ENCODE measurements at places on chromosomes 2 and 18. TPM values are rescaled to one million over a fixed set of nuclear protein-coding genes. Genes with fewer than 3 reads are reported as not detected.

HOXD3 gene
- 0.28 TPM for total RNA-seq

DNA sequence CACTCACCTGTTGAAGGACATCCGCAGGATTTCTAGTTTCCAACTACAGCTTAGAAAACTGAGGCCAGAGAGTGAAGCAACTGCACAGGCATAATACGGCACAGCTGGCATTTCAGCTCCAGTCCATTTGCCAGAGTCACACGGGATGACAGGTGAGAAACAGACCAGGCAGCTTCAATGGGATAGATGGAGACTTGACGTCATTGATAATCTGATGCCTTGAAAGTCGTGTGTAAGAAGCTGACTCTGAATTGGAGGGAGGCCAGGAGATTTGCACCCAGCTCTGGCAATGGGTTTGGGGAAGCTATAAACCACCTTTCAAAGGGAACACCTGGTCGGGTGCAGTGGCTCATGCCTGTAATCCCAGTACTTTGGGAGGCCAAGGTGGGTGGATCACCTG is 12.4 kb upstream of the DNMT3A start:
- H3K4me3 ChIP-seq: no peak overlapping the region
- no peaks in the 10 kb centered on the region for H3K4me1 ChIP-seq
- H3K27me3 ChIP-seq: no peaks in the 10 kb centered on the region
- DNase-seq: no peak

GRCh38 chr2:162212366-162212765 is 30.9 kb downstream of the FAP start:
- DNase-seq: no peak
- no peak overlapping the region for H3K27ac ChIP-seq
- no peaks in the 10 kb centered on the region for H3K4me1 ChIP-seq
- no peaks in the 10 kb centered on the region for H3K36me3 ChIP-seq

DNA sequence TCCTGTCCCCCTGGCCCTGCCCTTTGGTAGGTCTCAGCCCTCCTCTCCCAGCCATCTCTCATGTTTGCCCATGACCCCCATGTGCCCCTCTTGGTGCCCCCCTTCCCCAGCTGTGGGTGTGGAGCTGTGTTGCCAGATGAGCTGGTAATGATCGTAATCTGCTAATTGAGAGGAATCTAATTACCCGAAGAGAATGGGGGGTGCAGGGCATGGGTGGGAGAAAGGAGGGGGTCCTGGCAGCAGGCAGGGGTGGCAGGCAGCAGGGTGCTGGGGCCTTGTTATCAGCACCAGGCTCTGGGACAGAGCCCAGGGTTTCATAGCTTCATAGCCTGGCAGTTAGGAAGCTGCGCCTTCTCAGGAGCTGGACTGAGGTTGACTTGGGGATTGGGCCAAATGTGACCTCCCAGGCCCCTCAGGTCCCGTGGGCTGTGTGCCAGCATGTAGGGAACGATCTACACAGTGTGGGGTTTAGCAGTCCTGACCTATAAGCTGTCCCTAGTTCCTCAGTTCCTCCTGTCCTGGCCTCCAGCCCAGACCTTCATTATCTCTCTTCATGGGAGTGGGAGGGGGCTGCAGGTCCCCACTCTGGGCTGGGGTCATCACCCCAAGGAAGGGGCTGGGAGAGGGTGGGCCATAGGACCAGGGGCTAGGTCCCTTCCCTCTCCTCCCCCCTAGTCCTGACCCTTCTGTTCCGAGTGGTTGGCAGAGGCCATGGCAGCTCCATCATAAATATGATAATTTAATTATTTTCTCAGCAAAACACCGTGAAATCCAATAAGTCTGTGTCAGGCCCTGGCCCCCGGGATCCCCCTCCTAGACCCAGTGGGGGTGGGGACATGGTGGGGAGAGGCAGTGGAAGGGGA is 6.5 kb upstream of the ASIC4 start:
- peaks cover 3% of the 10 kb centered on the region for H3K36me3 ChIP-seq
- no peak overlapping the region for H3K4me3 ChIP-seq
- H3K27me3 ChIP-seq: peaks cover 49% of the 10 kb centered on the region
- no peak overlapping the region for H3K27ac ChIP-seq
- DNase-seq: no peak
- H3K4me1 ChIP-seq: no peaks in the 10 kb centered on the region

DNA sequence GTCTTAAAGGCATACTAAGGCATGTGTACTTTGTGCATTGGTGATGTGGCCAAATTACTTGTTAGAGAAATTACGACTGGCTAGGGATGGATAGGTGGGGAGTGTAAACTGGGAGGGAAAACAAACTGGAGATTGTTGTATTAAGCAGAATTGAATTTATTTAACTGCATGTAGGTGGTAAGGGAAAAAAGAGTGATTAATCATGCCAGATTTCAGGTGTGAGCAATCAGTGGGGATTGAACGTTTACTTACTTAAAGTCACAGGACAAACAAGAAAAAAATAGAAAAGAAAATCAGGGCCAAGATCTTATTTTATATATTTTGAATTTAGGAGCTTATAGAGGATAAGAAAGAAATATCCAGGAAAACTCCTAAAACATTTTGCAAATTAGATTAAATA is 88.6 kb downstream of the GULP1 start:
- DNase-seq: no peak
- H3K4me3 ChIP-seq: no peak overlapping the region
- no peaks in the 10 kb centered on the region for H3K27me3 ChIP-seq
- H3K4me1 ChIP-seq: no peaks in the 10 kb centered on the region
- H3K36me3 ChIP-seq: no peaks in the 10 kb centered on the region

GRCh38 chr2:27854229-27854862 is 35.8 kb downstream of the RBKS start:
- no peaks in the 10 kb centered on the region for H3K36me3 ChIP-seq
- no peak for DNase-seq
- no peaks in the 10 kb centered on the region for H3K27me3 ChIP-seq

DNA sequence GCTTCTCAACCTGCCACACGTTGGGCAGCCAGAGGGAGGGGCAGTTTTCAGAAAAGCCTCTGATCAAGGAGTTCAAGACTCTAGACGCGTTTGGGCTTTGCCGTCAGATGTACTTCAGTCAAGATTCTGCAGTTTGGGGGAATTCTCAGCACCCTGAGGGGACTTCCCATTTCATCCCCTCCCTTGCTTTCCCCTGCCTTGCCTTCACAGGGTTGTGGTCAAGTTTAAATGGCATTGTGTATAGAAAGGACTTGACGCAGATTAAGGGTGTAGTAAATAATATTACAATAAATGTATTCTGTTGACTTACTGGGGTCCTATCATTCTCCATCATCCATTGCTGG is 198.3 kb upstream of the NABP1 start:
- H3K4me1 ChIP-seq: no peaks in the 10 kb centered on the region
- no peaks in the 10 kb centered on the region for H3K36me3 ChIP-seq
- no peak overlapping the region for H3K4me3 ChIP-seq
- no peaks in the 10 kb centered on the region for H3K27me3 ChIP-seq

GRCh38 chr18:9437021-9437437 is 38.3 kb upstream of the RALBP1 start:
- H3K4me3 ChIP-seq: no peak overlapping the region
- DNase-seq: no peak
- no peak overlapping the region for H3K27ac ChIP-seq
- H3K27me3 ChIP-seq: no peaks in the 10 kb centered on the region
- H3K36me3 ChIP-seq: no peaks in the 10 kb centered on the region
- H3K4me1 ChIP-seq: peaks cover 3% of the 10 kb centered on the region

DNA sequence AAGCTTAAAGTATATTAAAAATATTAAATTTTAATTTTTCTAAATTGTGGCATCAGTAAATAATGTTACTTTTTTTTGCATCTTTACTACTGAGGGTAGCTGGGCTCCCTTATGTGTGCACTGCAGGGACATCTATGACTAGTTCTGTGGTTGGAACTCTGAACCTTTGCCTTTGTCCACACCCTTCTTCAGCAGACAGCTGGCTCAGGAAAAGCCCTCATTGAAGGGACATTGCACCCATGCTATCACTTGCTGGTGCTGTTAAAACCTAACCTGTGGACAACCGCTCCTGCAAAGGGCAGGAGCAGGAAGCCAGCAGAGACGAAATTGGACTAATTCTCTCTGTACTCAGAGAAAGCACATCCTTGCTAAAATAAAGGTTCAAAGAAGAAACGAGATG is 30.1 kb downstream of the MOCOS start:
- no peak overlapping the region for H3K4me3 ChIP-seq
- no peak overlapping the region for H3K27ac ChIP-seq
- H3K4me1 ChIP-seq: no peaks in the 10 kb centered on the region
- no peaks in the 10 kb centered on the region for H3K27me3 ChIP-seq
